ENCODE measurements at places on chromosomes 1 and 21.

DNA sequence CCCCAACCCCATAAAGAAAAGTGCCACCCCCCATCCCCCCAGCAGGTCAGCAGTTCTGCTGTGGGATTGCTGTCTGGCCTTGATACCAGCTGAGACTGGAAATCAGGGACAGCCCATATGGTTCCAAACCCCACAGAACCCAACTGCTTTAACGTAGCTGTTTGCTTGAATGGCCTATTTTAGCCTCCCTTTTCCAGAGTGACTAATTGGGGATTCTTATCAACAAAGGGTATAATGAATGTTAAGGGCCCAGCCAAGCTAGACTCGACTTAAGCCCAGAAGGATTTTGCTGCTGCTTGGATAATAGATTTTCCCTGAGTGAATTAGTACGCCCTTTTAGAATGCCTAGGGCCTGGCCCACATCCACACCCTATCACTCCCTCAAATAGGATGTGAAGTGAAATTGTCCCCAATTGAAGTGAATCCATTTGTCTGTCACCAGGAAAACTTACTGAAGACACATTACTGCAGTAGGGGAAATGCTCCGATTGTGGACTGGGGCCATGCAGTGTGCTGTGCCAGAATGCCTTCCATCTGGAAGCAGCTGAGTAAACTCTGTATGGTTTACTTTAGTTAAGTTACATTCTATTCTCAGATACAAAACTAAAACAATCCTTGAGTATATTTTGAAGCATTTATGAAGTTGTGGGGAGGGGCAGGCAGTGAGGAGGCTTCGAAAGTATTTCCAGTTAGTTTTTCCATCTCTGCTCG lies 156.9 kb downstream of the DHRS3 start:
- DNase-seq: peak; percentile 69

DNA sequence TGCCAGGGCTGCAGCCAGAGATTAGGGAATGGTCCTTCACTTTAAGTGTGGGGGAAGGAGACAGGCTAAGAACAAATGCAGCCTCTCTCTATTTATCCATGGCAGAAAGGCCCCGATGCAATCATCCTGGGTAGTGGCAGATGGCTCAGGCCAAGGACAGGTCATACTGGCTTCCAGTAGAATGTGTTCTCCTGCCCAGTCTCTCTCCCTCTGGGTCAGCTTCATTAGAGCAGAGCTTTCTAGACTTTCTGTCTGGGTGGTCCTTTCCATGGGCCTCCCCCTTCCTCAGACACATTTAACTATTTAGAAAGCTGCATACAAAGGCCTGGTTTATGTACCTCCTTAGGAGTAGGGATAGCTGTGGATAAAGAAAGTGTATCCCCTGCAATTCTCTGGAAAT lies 4.8 kb upstream of the PTCH2 start:
- no peak for DNase-seq

GRCh38 chr21:35583566-35584216 lies 476.6 kb downstream of the SETD4 start:
- peak; percentile 48 for DNase-seq

GRCh38 chr1:203216274-203217138 lies 13.0 kb downstream of the CHIT1 start:
- DNase-seq: peak; percentile 58

- no peak for DNase-seq
Observed at GRCh38 chr1:239806897-239807296, 284.8 kb upstream of the FMN2 start.
